ENCODE measurements at places on chromosomes 5 and 9. TPM values are rescaled to one million over a fixed set of nuclear protein-coding genes. Genes with fewer than 3 reads are reported as not detected.

PCDHGA4 gene
- 3.5 TPM for total RNA-seq

DNA sequence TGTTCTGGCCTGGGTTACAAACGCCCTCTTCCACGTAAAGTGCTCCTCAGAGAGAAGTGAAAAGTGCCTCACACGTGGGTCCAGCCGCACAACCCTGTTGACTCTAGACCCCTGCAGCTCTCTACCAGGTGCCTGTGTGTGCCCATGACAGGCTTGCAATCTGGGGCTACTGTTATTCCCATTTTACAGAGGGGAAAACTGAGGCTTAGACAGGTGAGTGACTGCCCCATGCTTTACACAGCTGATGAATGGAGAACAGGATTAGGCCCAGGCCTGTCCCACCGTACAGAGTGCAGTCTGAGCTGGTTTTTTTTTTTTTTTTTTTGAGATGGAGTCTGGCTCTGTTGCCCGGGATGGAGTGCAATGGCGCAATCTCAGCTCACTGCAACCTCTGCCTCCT is 6.2 kb upstream of the INPP5E start:
- DNase-seq: no peak

SH3PXD2B gene
- total RNA-seq: 25.9 TPM

DNA sequence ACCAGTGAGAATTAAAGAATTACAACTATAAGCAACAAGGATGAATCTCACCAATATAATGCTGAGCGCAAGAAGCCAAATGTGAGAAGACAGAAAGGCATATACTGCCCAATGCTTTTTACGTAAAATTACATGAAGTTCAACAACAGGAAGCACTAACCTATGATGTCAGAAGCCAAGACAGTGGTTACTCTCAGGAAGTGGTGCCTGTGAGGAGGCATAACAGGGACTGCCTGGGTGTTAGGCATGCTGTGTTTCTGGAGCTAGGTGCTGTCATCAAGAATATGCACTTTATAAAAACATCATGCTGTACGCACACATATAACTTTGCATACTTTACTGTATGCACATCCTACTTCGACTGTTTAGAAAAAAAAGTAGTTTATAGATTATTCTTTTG is 30.1 kb downstream of the FRMD3 start:
- DNase-seq: no peak

GRCh38 chr9:86405926-86406325 is 51.7 kb upstream of the TUT7 start:
- no peak for DNase-seq

DNA sequence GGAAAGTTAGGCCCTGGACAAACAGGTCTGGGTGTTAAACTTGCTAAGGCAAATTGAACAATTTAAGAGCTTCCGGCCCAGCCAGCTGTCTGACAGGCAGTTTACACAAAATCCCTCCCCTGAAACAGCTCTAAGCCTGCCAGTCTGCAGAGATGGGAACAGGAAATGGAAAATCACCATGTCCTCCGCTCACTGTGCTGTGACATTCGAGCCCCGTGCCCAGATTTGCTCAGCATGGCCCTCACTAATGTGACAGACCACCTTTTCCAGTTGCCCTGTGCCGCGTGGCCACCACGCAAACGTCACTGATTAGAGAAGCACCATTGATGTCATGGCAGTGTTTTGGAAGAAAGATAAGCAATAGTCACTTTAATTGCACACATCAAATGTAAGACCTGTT is 41.0 kb downstream of the CCNJL start:
- no peak for DNase-seq

CD14 gene
- total RNA-seq: 0.26 TPM

GRCh38 chr9:17462869-17463464 is 115.9 kb upstream of the SH3GL2 start:
- DNase-seq: peak; percentile 8

- DNase-seq: peak; percentile 94
Observed at GRCh38 chr9:27053369-27054022, 48.0 kb upstream of the LRRC19 start.

FCN2 gene
- total RNA-seq: not detected

DNA sequence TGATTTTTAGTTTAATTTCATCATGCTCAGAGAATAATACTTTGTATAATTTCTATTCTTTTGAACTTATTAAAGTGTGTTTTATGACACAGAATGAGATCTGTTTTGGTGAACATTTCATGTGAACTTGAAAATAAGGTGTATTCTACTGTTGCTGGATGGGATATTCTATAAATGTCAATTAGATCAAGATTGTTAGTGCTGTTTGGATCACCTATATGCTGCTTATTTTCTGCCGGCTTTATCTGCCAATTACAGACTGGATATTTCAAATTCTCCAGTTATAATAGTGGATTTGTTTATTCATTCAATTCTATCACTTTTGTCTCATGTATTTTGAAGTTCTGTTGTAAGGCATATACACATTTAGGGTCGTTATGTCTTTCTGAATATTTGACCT is 720.7 kb upstream of the RIOK2 start:
- no peak for DNase-seq

DNA sequence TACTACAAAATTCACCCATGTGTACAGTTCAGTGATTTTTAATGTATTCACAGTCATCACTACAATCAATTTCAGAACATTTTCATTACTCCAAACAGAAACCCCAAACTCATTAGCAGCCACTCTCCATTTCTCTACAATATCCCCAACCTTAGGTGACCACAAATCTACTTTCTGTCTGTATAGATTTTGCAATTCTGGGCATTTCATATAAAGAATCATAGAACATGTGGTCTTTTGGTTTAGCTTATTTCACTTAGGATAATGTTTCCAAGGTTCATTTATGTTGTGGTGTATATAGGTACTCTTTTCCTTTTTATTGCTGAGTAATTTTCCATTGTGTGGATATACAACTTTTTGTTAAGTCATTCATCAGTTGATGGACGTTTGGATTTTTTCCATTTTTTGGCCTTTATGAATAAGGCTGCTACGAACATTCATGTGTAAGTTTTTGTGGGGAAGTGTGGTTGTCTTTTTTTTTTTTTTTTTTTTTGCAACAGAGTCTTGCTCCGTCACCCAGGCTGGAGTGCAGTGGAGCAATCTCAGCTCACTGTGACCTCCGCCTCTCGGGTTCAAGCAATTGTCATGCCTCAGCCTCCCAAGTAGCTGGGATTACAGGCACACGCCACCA is 54.5 kb downstream of the DOCK8 start:
- DNase-seq: no peak

GRCh38 chr9:130805510-130806326 is 29.3 kb upstream of the ABL1 start:
- DNase-seq: no peak

DNA sequence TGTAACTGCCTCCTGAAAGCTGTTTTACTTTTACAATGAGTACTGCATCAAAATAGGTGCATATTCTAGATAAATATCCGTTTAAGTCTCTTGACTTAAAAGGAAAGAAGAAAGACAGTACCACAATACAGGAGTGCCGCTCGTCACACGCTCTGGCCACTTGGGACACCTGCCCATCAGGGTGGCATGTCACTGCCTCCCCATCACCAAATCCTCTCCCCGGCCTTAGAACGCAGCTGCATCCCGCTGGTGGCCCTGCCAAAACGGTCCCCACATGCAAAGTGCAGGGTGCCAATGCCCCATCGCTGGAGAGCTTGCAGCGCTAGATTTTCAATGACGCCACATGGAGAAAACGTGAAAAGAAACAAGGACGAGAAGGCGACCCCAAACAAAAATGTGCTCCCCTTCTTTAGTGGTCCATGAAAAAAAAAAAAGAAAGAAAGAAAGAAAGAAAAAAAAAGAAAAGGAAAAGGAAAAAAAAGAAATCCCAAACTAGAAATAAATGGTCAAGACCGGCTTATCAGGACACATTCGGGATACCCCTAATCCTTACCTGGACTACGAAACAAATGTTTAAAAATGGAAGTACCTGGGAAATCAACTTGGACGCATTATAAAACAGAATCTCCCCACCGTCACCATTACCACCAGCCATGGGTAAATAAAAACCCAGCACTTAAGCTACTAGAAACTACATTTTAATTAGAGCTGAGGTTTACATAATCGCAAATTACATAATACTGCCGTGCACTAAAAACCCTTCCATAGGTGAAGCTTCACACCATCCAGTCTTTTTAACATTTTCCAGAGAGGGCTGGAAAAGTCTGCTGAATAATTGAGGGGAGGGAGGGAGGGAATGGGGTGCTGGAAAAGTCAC is 1.0 kb downstream of the ANKH start:
- no peak for DNase-seq

PCDH12 gene
- 12.1 TPM for total RNA-seq

DNA sequence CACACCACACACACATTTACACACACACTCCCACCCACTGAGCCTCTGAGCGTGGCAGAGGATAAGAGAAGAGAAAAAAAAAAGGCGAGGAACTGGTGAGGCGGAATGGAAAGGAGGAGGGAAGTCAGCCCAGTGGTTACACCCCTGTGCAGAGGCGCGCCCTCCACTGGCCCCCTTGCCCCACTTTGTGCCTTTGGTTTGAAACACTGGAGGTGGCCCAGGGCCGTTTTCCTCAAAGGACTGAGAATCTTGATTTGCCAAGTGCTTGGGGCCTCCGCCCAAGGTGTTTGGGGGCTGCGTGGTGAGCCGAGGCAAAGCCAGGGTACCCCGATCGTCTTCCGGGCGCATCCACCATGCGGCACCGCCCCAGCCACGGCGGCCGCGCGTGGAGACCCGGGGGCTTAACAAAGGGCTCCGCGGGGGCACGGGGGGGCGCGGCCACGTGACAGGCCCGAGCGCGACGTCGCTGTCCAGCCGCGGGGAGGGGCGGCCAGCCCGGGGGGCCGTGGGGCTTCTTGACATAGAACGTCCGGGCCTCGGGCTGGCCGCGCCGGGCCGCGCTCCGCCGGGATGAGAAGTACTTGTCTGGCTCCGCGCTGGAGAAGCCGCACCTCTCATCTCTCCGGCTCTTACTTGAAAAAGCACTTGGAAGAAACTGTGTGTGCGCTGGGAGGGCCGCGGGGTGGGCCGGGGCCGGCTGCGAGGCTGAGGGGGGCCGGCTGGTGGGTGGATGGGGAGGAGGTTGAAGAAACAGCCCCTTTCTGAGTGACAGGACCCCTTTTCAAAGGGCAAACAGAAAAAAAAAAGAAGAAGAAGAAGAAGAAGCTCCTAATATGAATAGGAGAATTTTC is 21.0 kb downstream of the NR2F1 start:
- no peak for DNase-seq

TMEM215 gene
- total RNA-seq: 0.18 TPM

GRCh38 chr5:56803025-56803424 is 12.3 kb upstream of the MAP3K1 start:
- no peak for DNase-seq

DNA sequence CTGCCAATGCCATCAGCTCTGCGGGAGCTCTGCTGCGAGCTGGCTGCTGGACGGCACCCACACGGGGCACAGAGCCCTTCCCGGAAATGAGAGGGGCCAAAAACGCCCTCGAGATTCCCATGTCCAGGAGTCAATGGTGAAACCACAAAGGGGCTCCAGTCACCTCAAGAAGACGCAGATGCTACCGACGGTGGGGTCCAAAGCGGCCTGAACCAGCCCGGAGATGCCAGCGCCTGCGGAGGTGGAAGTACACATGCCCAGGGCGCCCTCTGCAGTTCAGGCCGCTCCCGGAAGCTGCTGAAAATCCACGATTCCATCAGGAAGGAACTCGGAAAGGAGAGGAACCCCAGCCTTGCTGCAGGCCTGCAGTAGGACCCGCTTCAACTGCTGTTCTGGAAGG is 82.4 kb upstream of the SELENOP start:
- DNase-seq: no peak

DNA sequence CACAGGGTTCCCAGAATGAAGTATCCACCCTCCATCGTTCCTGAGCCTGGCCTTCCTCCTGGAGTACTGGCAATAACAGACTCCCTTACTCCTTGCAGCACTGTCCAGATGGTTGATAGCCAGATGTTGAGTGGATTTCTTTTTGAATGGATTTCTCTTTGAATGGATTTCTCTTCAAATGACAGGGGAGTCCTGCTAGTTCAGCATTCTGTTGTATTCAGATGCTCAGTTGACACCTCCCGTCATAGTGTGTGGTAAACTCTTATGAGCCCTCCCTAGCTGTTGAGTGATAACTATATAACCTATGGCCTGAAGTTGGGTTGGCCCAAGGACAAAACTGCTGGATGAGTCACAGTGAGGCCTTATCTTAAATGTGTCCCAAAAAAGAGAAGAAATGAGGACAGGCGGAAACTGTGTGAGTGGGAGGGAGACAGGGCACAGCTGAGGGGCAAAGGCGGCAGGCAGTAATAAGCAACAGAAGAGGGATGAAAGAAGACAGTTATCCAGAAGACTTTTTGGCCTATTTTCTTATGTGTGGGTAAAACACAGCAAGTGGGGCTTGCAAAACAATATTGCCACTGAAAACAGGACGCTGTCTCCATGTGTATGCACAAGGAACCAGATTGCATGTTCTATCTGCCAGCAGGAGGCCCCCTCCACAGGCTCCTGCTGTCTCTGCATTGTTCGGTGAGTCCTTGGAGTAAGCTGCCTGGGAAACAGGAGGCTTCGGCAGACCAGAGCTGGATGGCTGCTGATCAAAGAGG is 209.5 kb upstream of the S1PR3 start:
- no peak for DNase-seq

DNA sequence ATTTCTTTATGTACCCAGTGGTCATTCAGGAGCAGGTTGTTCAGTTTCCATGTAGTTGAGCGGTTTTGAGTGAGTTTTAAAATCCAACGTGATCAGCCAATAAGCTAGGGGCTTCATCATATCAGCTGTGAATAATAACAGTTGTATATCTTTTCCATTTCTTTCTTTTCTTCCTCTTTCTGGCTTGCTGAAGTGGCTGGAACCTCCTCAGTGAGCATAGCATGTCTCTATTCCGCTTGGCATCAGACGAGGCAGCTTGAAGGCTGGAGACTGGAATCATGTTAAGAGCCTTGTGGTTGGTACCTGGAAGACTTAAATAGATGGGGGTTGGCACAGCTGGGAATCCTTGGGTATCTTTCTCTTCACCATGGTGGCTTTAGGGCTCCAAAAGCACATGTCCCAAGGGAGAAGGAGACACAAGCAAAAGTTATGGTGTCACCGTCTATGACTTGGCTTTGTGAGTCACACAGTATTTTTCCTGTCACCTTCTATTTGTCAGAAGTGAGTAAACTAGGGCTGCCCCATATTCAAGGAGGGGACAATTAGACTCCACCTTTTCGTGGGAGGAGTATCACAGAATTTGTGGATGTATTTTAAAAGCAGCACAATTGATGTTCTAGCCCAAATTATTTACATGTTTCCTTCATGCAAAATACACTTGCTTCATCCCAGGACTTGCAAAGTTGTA is 38.0 kb upstream of the RETREG1 start:
- no peak for DNase-seq

DNA sequence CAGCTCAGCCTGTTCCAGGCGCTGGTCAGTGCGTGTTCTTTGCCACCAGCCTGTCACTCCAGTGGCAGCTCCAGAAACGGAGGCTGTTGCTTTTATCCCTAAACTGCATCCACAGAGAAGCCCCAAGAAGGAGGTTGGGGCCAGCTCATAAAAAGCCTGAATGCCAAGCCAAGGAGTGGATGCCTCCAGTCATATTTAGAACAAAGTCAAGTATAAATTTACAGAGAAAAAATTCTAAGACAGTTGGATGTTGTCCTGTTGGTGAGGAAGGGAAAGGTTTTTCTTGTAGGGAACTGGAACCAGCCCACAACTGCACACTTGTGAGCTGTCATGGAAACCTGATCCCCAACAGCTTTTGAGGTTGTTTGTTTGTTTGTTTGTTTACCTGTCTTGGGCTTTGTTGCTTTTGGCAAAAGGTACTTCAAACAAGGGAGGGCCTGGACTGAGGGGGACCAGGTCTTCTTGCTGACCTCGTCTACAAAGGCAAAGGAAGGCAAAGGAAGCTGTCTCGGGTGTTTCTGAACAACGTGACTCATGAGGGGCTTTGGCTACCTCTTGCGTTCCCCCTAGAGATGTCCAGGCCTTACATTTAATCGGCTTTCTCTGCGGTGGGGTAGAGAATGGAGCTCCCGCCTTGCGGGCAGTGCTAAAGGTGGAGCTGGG is 36.7 kb downstream of the OLFML2A start:
- no peak for DNase-seq
